Liver (tissue), 10 donors: ENCODE measurements at places on chromosomes 11 and 22.

- DNase-seq: no peak
These were observed 121.6 kb downstream of the CASP12 start for GRCh38 chr11:104776501-104777170.

DNA sequence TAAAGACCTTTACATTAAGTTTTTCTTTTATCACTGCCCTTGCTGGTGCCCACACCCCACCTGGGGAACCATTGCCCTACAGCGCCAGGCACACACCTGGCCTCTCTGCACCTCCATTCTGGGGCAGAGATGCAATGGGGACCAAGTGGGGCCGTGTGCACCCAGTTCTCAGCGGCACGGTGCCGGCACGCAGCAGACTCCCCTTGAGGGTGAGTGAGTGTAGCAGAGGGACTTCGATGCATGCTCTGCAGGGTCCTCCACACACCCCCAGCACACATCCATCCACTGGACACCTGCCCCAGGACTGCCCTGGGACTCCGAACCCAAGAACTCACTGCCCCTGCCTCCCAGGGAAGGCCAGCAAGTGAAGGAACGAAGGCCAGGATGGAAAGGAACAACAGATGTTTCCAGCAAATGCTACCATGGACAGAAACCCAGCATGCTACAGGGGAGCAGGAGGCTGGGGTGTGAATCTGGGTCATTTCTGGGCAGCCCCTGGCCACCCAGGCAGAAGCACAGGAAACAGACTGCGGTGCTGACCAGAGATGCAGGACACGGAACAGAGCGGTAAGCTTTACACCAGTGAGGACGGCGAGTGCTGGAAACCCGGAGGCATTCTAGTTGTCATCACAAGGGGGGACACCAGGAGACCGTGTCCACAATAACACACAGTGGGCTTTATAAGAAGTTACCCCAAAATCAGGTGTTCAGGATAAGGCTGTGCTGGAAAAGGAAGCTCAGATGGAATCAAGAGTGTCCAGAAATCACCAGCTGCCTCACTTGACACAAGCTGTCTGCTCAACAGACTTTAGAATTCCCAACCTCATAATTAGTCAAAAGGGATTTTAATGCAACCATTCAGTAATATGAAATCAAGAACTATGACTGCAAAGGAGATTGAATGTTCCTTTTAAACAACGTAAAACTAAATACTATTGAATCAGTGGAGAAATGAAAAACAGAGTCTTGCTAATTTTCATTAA, 32.7 kb upstream of the MOB2 start:
- no peak for DNase-seq

GRCh38 chr11:18705651-18706281, 7.2 kb downstream of the TMEM86A start:
- no peak for DNase-seq

GRCh38 chr11:69312453-69313404, 18.8 kb downstream of the MYEOV start:
- DNase-seq: no peak

DNA sequence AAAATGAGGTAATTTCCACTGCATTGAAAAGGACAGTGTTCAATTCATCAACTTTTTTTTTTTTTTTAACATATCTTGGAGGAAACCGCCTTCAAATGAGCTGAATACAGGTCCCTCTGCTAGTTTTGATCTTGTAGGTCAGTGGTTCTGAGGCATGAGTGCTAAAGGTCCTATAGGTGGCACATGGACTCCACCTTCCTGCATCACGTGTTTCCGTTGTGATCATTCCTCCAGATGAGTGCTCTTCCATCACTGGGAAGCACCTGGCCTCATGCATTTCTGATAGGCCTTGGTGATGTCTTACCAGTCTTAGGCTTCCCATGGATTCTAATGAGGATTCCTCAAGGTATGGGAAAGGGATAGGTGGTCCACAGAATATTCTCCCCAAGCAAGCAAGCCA, 37.8 kb downstream of the FDX1 start:
- no peak for DNase-seq
